ENCODE measurements at places on chromosomes 16 and 17. TPM values are rescaled to one million over a fixed set of nuclear protein-coding genes. Genes with fewer than 3 reads are reported as not detected.

The MYCBPAP gene
- total RNA-seq: 0.55 TPM

GRCh38 chr16:24359490-24359889 is 103.4 kb downstream of the CACNG3 start:
- DNase-seq: no peak

The PNMT gene
- total RNA-seq: 8.8 TPM

The CDH1 gene
- not detected for total RNA-seq

The SPN gene
- total RNA-seq: 0.87 TPM

The ANKRD13B gene
- 5.2 TPM for total RNA-seq
